ENCODE measurements at places on chromosomes 3 and 15.

- DNase-seq, result no peak
Measured at GRCh38 chr15:47390208-47390765, 327.0 kb upstream of the SEMA6D start.

- no peak for DNase-seq
Measured at GRCh38 chr3:45932112-45932511, 11.2 kb upstream of the CXCR6 start.

DNA sequence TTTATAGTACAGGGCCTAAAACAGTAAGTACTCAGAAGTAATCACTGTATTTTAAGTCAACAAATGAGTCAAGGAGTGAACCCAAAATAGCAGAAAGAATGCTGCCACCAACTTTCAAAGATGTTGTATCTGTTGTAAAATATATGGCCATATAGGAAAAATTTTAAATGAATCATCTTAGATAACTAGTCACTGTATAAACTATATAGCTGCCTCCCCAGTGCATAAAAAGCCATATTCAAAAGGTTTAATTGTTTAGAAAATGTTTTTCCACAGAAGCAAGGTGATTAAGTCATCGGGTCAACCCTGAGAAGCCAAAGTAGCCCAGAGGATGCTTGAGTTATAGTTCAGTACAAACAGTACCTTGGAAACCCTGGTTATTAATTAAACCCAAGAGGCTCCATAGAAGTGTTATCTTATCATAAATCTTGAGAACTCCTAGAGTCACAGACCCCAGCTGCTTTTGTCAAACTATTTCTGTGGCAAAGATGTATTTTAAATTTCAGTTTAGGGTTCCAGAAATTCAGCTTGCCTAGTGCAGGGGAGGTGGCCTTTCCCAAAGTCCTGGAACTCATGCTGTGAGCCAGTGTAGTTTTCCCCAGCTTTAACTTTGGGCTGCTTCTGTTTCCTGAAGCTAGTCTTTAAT, 39.2 kb downstream of the MBNL1 start:
- DNase-seq, result peak; percentile 39

DNA sequence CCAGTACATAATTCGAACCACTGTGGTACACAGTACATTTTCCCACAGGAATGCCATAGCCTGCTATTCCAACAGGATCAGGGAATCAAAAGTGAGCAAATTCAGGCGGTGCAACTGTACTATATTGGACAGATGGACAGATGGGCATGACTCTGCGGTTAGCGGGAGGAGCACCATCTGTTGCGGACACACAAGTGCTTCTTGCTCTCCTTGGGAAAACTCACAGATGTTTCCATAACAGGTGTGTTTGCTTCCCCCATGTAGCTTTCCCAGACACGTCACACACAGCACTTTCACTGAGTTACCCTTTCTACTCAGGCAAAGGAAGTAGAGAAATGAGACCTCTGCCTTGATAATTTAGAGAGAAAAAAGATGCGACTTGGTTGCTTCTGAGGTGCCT, 325.1 kb upstream of the THBS1 start:
- DNase-seq, result no peak

DNA sequence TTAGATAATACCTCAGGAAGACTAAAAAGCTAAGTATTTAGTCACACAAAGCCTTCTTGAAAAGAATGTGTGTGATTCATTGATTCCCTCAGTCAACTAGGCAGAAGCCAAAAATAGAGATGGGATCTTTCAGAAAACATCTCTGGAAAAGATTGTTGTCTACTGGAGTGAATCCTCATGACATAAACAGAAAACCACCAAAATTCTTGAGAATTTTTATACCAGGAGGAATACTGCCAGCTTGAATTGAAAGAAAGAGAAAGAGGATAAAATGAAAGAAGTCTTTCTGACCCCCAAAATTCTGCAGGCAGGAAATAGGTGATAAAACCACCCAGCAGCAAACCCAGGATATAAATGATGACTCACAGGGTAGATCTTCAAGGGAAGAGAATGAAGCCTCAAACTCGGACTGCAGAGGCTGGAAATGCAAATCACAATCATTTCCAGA, 363.1 kb upstream of the PLSCR5 start:
- no peak for DNase-seq

DNA sequence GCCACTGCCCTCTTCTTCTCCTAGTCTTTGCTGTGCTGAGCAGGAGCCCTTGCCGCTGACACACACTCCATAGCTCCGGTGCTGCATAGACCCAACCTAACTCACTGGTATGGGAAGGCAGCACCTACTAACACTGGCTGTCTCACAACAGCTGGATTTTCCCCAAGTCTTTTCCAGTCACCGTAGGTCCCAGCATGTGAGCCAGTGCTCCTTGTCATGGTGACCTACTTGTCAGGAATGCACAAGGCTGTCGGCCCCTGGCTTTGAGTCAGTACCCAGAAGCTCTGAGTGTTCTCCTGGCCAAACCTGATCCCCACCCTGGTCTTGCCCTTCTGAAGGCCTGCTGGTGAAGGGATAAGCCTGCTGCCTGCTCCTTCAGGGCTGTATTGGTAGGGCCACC, 25.7 kb downstream of the AMOTL2 start:
- no peak for DNase-seq

GRCh38 chr3:45218578-45219390, 7.3 kb downstream of the TMEM158 start:
- DNase-seq, result no peak

- DNase-seq, result no peak
Measured at GRCh38 chr3:77053795-77054194, 13.9 kb downstream of the ROBO2 start.

DNA sequence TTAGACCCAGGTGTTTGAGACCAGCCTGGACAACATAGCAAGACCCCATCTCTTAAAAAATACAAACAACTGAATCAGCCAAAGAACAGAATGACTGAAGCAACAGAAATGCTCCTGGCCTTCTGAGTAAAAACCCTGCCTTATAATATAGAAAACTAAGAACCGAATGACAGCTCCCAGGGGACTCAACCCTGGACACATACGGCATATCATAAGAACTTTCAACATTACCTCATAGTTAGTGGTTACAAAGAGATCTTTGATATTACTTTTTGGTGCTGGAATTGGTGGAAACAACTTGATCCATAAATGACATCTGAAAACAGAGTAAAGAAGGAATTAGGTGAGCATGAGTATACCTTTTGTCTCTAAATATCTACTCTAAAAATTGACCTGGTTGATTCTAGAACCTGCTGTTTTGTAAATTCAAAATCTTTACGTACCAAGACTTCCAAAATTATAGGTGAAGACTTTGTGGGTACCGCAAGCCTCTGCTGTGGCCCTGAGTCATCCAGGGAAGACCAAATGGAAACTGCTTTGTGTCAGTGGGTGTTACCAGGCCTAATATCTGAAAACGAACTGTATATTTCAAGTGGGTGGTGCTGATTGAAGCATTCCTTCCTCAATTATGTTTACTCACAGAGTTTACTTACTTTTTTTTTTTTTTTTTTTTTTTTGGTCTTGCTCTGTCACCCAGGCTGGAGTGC, 35.5 kb downstream of the IL5RA start:
- DNase-seq, result no peak

DNA sequence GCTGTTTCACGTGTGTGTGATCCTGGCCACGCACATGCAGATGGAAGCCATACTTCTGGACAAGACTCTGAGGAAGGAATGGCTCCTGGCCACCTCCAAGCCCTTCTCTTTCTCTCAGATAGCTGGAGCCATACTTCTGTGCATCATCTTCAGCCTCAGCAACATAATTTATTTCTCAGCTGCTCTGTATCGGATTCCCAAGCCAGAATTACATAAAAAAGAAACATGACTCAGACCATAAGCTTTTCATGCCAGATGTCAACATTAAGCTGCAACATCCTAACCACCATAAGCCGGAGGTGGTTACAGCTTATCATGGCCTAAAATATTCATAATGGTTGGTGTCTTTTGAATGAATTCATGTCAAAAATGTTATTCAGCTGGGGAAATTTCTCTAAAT, 10.6 kb upstream of the KIF23 start:
- DNase-seq, result no peak

DNA sequence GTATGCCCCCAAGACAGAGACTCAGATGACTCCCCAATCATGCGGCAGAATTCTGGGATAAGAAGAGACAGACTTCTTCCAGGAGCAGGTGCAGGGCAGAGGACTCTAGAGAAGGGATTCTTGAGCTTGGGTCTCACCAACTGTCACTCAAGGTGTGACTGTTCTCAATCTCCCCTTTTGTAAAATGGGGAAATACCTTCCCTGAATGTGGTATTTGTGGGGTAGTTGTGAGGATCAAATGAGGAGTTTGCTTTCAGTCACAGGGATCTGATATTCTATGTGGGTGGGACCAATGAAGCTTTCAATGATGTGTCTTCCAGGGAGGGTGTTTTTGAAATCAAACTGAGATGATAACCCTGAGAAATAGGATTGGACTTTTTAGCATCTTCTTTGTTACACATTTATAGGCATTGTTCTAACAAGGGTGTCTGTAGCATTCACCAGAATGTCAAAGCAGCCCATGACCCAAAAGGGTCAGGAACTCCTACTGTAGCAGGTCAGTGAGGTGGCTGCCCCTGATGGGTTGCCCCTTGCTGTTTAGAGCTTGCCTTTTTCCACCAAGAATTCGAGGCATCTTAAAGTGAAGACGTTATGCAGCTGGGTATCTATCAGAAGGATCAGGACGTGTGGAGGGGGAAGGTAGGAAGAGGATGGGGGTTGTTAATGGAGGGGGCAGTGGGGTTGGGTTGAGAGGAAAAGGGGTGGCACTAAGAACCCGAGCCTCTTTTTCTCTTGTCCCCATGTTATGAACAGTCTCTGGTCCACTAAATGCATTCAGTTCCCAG, 28.8 kb downstream of the UMPS start:
- DNase-seq, result no peak

DNA sequence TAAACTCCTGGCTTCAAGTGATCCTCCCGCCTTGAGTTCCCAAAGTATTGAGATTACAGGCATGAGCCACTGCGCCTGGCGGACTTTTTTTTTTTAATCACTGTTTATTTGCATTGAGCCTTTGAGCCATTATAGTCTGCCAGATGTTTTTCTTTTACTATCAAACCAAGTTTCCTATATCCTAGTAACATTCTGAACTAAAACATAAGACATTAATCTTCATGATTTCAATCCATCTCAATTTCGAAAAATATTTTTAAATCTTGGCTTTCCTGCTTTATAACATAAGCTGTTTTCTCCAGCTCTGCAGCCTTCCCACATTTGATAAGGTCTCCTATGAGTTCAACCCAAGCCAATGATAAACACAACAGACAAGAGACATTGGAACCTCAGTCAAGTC, 75.4 kb downstream of the UMPS start:
- DNase-seq, result no peak

DNA sequence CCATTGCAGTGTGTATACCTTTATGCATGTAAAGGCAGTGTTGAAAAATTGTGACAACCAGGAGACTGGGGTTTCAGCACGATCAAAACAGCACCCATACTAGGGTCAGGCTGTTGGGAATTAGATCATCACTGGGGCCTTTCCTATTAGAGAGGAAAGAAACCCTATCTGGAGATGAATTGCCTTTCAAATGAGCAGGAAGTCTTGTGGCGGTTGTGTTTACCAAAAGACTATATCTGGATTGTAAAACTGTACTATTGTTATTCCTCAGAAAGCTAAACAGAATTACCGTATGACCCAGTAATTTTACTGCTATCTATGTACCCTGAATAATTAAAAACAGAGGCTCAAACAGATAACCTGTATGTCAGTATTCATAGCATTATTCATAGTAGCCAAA, 10.1 kb downstream of the UBE2E1 start:
- no peak for DNase-seq

- DNase-seq, result no peak
Measured at GRCh38 chr3:176714034-176714433, 483.2 kb downstream of the TBL1XR1 start.

GRCh38 chr3:195102609-195103467, 168.1 kb downstream of the XXYLT1 start:
- DNase-seq, result no peak

DNA sequence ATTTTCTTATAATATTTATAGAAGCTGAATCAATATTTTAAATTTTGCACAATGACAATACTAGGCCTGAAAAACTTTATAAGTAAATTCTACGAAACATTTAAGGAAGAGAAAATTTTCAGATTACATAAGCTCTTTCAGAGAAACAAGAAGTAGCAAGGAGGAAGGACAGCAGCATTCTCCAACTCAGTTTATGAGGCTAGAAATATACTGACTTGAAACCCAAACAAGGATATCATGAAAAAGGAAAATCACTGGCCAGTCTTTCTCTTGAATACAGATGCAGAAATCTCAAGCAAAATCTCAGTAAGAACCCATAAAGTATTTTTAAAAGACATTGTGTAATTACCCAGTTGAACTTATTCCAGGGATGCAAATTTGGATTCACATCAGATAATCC, 121.3 kb downstream of the STAC start:
- DNase-seq, result no peak

- DNase-seq, result no peak
Measured at GRCh38 chr15:93527374-93528050, 438.5 kb upstream of the RGMA start.

DNA sequence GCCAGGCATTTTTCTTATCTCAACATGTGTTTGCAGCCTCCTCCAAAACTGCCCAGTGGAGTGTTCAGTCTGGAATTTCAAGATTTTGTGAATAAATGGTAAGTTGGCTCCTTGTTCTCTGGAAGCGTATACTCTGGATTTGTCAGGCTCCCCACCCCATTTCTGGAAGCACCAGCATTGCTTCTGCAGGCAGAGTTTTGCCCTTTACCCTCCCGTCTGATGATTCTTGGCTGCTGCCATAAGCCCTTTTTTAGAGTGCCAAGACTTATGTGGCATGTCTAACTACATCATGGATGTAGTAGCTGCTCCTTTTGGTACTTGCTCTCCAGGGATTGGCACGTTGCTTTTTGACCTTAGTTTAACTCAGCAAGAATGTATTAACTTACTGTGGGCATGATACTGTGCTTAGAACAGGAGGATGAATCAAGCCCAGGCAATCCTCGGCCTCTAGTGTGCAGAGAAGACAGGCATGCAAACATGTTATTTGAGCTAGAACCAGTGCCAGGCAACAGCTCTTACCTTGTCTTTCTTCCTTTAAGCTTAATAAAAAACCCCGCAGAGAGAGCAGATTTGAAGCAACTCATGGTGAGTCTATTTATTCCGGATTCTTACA, 8.3 kb downstream of the SNAPC5 start:
- no peak for DNase-seq

DNA sequence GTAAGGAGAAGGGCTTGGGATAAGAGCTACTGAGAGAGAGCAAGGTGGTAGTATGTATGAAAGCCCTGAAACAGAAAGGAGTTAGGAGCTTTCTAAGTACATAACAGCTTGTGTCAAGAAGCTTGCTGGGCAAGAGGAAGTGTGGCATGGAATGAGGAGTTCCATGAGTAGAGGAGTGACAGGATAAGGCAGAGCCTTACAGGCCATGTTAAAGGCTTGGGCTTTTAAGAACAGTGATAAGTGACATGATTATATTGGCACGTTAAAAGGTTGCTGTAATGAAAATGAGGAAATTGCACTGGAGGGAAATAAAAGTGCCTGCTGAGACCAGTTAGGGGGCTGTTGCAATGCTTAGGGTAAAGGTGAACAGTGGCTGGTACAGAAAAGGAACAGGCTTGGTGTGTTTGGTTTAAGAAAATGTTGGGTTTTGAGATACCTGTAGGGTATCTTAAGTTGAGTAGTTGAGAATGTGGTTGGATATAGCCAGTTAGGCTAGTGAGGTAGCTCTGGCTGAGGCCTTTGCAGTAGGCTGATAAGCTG, 49.0 kb downstream of the MEF2A start:
- DNase-seq, result no peak

- DNase-seq, result no peak
Measured at GRCh38 chr3:52438579-52439425, 6.1 kb downstream of the SEMA3G start.
